Uterine smooth muscle cell (primary cell): ENCODE measurements at places on chromosomes 13 and 19. TPM values are rescaled to one million over a fixed set of nuclear protein-coding genes. Genes with fewer than 3 reads are reported as not detected.

The ZNF780B gene
- 14.1 and 18.6 TPM in 2 replicates for total RNA-seq

The C1QTNF9 gene
- under 0.01 TPM in 1 of 2 replicates, not detected in the other for total RNA-seq

The OR4F17 gene
- not detected in 2 replicates for total RNA-seq

The FARP1 gene
- total RNA-seq = 27.1 and 34.0 TPM in 2 replicates

The APC2 gene
- total RNA-seq = 0.44 and 0.50 TPM in 2 replicates

The KLK6 gene
- total RNA-seq = not detected in 2 replicates

The VPS36 gene
- 25.4 and 33.8 TPM in 2 replicates for total RNA-seq

The CNN1 gene
- total RNA-seq = 20.4 and 37.0 TPM in 2 replicates

The SKA3 gene
- 9.7 and 10.1 TPM in 2 replicates for total RNA-seq

The KLF2 gene
- 1.00 and 2.0 TPM in 2 replicates for total RNA-seq

The KEAP1 gene
- total RNA-seq = 77.9 and 93.1 TPM in 2 replicates

The MEIOSIN gene
- not detected in 2 replicates for total RNA-seq

The PLPPR3 gene
- total RNA-seq = 0.12 TPM in 1 of 2 replicates, not detected in the other

The ZNF428 gene
- 25.7 and 30.0 TPM in 2 replicates for total RNA-seq

The BCAM gene
- 6.6 and 14.1 TPM in 2 replicates for total RNA-seq

The TMEM238 gene
- 0.33 and 0.75 TPM in 2 replicates for total RNA-seq

The SRRM5 gene
- not detected in 2 replicates for total RNA-seq

The LGALS14 gene
- not detected in 2 replicates for total RNA-seq
